Stimulated activated CD4-positive, alpha-beta T cell treated with anti-CD3 and anti-CD28 coated beads, Interleukin-2, amount 100 ng/mL, for 4 hours (primary cell): ENCODE measurements at places on chromosomes 1 and 21.

- no peak for DNase-seq
Observed at GRCh38 chr1:18536356-18536755, 55.6 kb downstream of the KLHDC7A start.

DNA sequence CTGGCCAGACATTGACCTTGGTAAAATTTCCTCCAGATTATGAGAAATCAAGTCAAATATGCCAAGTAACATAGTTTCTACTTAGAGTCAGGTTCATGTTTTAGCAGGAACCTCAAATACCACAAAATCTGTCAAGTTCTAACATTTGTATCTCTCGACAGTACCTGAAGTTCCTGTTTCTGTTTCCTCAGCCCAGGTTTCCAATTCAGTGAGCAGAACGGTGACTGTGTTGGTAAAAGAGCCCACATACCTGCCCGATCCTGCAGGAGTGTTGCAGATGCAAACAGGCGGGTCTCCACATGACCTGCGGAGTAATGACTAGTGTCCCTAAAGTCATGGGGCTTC, 57.9 kb upstream of the LGALS8 start:
- no peak for DNase-seq

DNA sequence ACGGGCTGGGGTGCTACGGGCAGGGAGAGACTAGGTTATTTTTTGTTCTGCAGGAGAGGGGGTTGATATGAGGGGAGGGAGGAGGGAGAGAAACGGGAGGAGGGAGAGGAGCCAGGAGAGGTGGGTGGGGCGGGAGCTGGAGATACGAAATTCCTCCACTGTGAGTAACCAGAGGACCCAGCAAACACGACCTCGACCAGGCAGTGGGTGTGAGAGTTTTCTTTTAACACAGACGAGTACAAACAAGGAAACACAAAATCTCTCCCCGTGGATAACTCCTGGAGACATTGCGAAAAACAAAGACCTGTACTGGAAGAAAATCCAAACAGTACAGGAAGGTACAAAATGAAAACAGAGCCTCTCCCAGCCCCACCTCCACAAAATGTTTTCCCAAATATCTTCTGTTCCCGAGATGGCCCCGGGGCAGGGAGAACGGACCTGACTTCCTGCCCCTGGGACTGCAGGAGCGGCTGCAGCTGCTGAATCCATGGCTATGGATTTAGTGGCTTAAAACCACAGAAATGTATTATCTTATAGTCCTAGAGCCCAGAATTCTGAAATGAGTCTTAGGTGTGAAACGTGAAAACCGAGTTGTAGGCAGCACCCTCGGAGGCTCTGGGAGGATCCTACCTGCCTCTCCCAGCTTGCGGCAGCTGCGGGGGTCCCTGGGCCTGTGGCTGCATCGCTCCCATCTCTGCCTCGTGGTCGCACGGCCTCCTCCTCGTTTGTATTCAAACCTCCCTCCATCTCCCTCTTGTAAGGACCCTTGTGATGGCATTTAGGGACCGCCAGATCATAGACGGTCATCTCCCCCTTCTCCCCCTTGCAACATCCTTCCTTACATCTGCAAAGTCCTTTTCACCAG, 82.2 kb downstream of the RIPK4 start:
- DNase-seq, result no peak

GRCh38 chr1:210397252-210397651, 68.5 kb downstream of the HHAT start:
- DNase-seq, result no peak

DNA sequence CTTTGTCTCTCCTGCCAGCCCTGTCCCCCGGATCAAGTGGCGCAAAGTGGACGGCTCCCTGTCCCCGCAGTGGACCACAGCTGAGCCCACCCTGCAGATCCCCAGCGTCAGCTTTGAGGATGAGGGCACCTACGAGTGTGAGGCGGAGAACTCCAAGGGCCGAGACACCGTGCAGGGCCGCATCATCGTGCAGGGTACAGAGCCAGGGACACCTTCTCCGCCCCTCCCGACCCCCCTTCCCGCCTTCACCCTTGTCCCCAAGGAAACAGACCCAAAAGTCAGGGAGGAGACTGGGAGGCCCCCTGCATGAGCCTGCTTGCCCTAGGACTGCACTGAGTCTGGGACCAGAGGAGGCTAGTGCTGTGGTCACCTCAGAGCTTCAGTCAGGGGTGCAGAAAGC, 18.2 kb downstream of the CNTN2 start:
- no peak for DNase-seq
